ENCODE measurements at places on chromosomes 5 and 9. TPM values are rescaled to one million over a fixed set of nuclear protein-coding genes. Genes with fewer than 3 reads are reported as not detected.

DNA sequence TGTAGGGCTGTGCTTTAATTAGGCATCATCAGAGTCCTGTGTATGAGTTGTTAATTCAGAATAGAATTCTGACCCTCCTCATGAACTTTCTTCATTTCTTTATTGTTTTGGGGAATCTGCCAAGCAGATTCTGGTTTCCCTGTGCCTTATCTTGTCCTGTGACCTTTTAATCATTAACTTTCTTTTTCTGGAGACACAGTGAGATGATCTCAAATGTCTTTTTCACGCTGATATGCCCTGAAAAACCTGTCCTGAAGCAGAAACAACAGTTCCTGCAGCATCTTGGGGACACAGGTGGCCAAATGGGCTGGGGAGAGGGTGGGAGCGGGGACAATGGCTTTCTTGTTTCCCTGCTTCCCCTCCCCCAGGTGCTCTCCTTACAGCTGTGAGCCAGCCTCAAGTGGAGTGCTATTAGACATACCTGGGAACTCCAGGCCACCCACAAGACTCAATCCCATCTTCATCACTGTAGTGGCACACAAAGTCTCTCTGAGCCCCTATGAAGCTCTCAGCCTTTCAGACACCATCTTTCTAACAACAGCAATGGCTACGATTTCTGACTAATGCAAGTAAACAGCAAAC lies 213.8 kb downstream of the ATP10B start:
- DNase-seq = no peak

DNA sequence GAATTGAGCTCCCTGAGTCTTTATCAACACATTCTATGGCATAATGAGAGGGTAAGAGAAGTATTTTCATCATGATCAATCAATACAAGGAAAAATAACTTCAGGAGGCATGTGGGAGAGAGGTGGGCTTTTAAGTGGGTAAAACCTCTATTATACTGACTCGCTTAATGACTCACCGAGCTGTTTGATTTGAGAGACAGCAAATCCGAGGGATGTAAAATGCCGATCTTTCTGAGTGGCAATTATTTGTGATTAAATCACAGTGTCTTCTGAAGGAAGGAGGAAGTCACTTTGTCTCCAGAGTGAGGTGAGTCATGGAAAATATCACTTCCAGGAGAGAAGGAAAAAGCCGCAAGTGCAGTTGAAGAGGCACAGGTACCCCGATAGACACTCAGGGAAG lies 320.4 kb downstream of the DRD1 start:
- DNase-seq = no peak

DNA sequence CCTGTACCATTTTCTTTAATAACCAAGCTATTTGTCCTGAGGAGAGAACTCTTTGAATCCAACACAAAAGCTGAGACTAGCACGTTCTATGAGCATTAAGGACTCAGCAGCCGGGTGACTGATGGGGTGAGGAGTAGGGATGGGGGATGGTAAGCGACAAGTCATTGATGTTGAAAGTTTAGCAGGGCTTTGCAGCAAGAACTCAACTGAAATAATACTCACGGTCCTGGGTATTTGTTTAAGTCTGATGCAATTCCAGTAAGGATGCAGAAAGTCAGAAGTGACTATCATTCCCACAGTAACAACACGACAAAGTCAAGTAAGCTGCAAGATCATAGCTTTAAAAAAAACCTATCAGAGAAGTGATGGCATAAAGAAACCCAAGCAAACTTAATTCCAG lies 131.1 kb downstream of the ACTL7B start:
- DNase-seq = no peak

DNA sequence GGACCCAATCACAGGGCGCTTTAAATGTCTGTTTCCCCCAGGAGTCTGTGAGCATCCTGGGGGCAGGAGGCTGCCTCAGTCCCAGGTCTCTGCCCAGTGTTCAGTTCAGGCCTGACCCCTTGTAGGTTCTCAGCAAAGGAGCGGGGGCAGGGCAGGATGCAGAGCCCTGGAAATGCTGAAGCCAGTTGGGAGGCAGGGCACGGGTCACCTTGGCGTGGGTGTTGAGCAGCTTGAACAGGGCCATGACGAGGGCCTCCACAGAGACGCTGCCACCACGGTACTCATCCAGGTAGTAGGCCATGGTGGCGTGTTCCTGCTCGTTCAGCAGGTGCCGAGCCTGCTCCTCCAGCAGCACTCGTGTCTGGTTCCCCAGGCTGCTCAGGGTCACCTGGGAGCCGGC lies 36.3 kb upstream of the AKNA start:
- DNase-seq = no peak

DNA sequence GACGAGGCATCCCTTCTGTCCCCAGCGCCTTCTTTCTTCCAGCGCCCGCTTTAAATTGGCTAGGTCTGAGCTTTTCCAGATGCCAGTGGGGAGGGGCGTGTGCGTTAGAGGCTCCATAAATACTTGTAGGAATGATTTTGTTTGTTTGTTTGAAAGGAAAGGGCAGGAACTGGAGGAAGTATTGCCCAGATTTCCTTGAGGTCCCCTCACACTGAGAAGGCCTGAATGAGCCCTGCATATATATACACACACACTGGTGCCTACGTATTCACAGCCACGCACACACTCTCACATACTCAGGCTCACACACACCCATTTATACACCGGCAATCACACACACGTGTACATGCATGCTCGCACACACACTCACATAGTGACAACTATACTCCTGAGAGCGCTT lies 1.0 kb upstream of the SLIT3 start:
- DNase-seq = no peak

DNA sequence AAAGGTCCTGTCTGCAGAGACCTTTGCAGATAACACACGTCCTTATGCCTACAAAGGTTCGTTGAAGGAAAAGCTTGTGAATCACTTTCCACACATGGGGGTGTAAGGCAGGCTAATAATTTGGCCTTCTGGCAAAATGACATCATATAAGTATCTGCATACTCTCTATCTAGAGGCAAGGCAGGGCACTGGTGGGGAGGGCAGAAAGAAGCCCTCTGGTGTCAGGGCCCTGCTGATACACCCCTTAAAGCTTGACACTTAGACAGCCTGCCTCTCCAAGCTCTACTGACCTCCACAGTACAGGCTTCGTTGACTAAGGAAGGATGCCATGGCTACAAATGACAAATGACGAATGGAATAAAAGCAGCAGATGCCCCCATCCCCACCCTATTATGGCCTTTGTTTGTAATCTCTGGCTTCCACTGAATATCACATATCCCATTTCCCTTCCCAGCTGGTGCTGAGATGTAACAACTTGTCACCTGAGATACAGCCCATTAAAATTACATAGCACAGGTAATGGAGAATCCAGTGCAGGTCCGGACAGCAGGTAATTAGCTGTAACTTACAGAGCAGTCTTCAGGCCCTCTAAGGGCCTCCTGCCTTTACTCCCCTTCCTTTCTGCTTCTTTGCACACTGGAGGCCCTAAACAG lies 76.9 kb upstream of the IFNK start:
- no peak for DNase-seq

DNA sequence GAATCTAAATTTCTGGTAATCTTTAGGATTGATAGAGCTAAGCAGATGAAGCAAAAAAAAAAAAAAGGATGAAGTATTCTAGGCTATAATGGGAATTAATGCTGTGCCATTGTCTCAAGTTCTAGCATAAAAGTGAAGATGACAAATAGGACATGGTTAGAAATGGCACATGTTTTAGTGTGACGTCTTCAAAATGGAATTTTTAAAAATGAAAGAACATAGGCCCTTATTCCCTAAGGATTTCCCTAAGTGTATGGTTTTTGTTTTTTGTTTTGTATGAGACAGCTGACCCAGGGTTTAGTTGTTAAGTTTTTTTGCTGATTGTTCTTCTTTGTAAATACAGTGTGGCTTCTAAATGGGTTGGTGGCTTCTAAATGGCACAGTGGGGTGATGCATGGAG lies 7.1 kb downstream of the TLE4 start:
- no peak for DNase-seq

DNA sequence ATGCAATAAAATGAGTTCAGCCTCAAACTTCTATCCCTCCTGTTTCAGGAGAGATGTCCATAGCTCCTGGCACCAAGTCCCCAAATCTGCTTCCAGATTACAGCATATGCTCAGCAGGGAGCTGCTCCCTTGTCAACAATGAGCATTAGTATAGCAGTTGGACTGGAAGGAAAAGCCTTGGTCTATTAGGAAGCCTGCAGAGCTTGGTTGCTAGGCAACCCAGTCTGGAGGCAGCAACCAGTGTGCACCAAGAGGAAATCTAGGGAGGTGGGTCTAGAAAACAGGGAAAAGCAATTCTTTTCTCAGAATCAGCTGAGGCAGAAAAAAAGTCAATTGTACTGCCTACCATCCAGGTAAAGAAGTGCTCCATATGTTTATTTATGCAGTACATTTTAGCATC lies 229.5 kb upstream of the NMUR2 start:
- DNase-seq = no peak

- no peak for DNase-seq
Measured at GRCh38 chr5:150092159-150092787, 5.9 kb upstream of the CSF1R start.

- DNase-seq = no peak
Measured at GRCh38 chr9:6829536-6829935, 71.8 kb downstream of the KDM4C start.

GRCh38 chr5:17127743-17128231 lies 89.6 kb upstream of the BASP1 start:
- peak; percentile 85 for DNase-seq

- DNase-seq = peak; percentile 57
Measured at GRCh38 chr5:149544028-149544420, 7.2 kb downstream of the CSNK1A1 start.

DNA sequence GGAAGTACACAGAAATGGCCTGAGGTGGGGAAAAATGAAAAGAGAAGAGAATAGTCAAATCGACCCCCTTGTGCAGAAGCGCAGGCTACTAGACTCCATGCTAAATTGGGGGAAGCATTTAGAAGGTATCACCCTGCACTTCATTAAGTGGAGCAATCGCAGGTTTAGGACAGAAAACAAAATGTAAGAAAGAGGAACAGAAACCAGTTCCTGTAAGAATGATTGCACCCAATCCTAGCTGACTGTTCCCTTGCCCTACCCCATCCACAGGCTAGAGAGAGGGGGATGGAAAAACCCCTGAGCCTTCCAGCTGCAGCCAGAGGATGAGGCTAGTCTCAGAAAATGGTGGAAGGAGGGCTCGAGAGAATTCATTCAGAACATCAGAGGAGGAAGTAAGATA lies 23.9 kb upstream of the PPP1R2B start:
- no peak for DNase-seq

DNA sequence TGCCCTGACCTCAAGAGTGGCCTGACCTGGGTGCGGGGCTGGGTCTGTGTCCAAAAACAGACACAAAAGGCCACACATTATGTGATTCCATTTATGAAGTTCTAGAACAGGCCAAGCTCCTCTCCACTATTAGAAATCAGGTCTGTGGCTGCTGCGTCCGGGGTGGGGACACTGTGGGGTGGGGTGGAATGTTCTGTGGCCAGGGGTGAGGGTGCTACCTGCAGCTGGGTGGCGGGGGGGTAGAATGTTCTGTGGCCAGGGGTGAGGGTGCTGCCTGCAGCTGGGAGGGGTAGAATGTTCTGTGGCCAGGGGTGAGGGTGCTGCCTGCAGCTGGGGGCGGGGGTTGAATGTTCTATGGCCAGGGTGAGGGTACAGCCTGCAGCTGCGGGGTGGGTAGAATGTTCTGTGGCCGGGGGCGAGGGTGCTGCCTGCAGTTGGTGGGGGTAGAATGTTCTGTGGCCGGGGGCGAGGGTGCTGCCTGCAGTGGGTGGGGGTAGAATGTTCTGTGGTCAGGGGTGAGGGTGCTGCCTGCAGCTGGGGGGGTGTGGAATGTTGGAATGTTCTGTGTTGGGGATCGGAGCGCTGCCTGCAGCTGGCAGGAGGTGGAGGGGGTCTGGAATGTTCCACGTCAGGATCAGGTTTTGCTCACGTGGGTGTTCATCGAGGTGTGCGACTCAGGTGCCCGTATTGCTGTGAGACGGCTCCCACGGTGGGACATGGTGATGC lies 8.3 kb downstream of the LCN12 start:
- no peak for DNase-seq

DNA sequence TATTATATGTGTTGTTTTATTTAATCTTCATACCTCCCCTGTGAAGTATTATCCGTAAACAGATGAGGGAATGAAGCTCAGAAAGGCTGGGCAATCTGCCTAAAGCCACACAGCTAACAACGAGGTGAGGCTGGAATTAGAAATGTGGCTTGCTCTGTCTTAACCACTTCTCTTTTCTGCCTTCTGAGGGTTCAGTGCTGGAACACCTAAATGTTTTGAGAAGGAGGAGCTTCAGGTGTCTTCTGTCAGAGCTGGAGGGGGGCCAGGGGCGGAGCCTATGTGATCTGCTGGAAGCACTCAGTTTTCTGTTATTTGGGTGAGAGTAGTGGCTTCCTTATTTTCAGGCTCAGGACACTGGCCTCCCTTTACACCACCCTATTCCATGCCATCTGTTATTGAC lies 35.0 kb upstream of the ARAP3 start:
- no peak for DNase-seq

DNA sequence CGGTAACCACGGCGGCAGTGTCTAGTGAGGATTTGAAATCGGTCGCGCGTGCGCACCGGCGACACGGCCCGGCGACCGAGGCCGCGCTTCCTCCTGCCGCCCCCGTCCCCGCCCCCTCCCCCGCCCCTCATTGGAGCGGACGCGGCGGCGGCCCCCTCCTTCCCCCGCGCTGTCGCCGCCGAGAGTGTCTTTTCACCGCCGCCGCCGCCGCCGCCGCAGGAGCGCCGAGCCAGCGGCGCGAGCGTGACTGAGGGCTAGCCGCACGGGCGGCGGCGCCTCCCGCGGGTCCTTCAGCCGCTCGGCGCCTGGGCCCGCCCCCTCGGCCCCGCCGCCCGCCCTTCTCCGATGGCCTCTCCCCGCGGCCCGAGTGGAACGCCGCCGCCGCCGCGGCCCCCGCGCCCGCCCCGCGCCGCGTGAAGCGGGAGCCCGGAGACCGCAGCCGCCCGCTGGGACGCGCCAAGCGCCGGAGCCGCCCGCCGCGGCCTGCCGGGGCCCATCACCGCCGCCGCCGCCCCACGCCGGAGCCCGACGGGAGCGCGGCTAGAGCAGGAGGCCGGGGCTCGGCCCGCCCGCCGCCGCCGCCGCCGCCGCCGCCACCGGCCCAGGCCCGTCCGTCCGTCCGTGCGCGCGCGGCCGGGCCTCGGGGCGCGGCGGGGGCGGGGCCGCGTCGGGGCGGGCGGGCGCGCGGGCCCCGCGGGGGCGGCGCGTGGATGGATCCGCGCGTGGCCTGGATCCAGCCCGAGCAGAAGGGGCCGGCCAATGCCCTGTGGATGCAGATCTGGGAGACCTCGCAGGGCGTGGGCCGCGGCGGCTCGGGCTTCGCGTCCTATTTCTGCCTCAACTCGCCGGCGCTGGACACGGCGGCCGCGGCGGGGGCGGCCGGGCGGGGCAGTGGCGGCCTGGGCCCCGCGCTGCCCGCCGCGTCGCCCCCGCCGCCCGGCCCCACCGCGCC lies at the start of gene TENT4A:
TSS of gene TENT4A (plus strand) at position 159 of the 952 bp plus-strand sequence. CDS start at position 711, 552 bp downstream.
- no peak for DNase-seq

- no peak for DNase-seq
Measured at GRCh38 chr5:136260656-136261055, 67.7 kb upstream of the SMIM32 start.

Gene KCNV2
- not detected for total RNA-seq

Gene RNF208
- 0.14 TPM for total RNA-seq

Gene STK32A
- not detected for total RNA-seq

Gene NTNG2
- 0.05 TPM for total RNA-seq

Gene AGXT2
- total RNA-seq = not detected

Gene PCDH1
- 94.4 TPM for total RNA-seq

Gene RIC1
- total RNA-seq = 34.2 TPM

Gene SAPCD2
- total RNA-seq = 36.3 TPM

Gene BNC2
- 8.6 TPM for total RNA-seq

Gene DMRT3
- total RNA-seq = not detected

Measured in dermis blood vessel endothelial cell (primary cell).